ENCODE measurements at places on chromosomes 13 and 19.

DNA sequence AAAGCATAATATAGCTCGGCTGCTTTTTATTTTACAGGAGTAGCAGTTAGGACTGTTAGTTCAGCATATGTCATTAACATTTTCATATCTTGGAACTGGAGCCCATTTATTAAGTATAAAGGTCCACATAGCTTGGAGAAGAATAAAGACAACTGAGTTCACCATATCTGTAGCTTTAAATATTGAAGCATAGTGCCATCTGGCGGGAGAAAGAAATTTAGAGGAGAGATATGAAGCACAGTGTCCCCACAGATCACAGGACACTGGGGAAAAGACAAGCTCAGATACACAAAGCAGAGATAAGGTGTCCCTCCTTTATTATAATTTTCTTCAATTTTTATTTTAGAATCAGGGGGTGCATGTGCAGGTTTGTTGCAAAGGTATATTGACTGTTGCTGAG, 104.7 kb upstream of the FREM2 start:
- DNase-seq = no peak

GRCh38 chr13:30880856-30881155, 25.3 kb upstream of the MEDAG start:
- DNase-seq = no peak

DNA sequence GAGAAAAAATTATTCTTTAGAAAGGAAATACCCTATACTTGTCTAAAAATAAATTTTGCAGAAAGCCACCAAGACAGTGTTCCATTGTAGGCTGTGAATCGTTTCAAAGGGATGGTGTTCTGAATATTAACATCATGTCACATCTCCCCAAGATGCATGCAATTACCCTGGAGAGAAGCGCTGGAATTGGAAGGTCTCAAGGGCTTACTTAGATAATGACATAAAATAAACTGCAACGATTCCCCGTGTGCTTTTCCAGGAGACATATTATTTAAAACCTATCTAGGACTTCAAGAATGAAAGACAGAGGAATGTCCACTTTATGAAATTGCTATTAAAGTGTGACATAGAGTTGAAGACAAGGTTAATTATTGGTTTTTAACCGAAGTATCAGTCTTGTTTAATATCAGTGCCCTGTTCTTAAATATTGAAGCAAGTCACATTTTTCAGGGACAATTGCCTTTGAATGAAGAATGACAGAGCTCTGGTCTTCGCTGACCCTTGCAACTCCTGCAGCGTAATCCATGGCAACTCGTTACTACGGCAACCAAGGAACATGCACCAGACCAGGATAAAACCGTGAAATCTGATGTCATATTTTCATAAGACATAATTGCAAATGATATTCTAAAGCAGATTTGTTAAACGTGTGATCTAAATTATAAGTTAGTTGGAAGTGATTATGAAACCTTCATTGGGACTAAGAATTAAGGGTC, 91.7 kb downstream of the EFNB2 start:
- no peak for DNase-seq

DNA sequence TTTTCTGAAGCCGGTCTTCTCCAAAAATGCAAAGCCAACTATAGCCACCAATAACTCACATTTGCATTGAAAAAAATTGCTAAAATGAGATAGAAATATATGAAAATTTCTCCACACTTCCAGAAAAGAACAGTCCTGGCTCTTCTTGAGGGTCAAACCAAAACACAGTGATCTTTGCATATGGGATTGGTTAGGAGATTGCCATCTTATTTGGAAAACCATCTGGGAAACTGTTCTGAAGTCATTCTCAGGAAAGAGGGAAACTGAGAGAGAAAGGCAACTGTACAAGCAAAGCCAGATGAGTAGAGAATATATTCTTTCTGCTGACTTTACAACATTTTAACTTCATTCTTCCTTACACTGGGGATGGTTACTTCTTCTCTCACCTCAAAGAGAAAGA, 54.6 kb downstream of the HSPH1 start:
- DNase-seq = no peak

DNA sequence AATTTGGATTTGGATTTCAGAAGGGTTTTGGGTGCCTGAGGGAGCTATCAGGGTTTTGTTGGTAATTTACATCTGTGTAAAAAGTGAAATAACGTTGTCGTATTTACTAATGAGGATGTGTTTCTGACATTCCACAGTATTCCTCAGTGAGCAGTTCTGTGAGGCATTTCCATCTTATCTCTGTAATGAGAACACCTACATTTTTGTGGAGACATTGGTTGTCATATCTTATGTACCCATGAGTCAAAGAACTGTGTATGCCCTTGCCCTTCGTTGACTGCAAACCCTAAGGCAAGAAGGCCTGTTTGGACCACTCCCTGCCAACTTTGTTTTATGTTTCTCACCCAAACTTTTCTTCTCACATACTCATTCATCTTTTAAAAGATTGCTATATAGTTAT, 14.2 kb upstream of the IL17D start:
- DNase-seq = no peak

DNA sequence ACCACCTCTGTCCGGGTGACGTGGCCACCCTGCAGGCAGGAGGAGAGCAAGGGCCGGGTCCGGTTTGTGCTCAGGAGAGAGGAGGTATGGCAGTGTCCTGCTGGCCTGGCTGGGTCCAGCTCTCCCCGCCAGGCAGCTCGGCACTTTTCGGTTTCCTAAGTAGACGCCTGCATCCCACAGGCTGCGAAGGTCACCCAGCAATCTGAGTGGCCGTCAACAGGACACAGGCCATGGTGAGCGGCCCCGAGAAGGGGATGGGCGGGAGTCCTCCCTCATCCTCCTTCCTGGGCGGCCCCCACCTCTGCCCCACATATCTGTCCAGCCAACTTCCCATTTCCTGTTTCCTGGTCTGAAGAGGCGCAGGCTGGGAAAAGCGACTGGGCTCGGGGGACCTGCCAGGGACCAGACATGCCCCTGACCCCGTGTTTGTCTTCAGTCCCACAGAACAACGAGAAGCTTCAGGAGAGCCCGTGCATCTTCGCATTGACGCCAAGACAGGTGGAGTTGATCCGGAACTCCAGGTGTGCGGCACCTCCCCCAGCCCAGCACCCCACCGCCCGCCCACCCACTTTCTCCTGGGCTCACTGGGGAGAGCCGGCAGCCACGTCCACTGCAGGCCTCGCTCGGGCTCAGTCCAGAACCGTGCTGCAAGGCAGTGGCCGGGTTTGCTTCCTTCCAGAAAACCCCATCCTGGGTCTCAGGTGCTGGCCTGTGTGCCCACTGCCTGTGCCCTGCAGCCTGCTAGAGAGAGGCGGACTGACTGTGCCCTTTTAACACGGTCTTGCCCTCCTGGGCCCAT, 16.3 kb downstream of the PIAS4 start:
- DNase-seq = no peak

DNA sequence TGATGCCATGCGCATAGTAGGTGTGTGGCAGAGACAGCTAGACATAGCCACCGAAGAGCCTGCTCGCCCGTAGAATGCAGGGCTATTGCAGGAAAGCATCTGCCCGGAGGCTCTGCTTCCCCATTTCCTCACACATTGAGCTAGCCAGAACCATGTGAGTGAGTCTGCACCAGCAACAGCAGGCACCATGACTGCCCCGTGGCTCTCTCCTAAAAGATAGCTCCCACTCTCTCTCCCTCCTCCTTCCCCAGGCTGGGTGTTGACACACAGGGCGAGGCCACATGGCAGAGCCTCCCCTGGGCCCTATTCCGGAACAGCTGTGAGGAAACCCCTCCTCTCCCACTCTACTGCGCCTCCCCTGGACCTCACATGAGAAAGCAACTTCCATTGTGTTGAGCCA, 52.3 kb upstream of the ATP12A start:
- no peak for DNase-seq

DNA sequence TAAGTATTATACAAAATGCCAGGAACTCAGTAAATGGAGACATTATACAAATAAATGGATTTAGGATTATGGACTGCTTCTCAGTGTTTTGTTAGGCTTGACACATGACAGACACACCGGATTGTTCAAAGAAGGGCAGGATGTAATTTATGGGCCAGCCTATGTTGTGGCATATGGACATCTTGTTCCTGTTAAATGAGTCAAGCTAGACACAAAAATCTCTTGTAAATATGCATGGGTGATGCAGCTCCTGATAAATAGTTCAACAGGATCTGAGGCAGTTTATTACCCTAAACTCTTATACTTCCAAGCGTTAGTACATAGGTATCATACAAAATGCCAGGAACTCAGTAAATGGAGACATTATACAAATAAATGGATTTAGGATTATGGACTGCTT, 502.3 kb downstream of the TBC1D4 start:
- DNase-seq = no peak

- no peak for DNase-seq
Observed at GRCh38 chr13:52004511-52005170, 6.6 kb downstream of the ATP7B start.

GRCh38 chr13:114200399-114200911, 21.4 kb downstream of the CFAP97D2 start:
- DNase-seq = no peak

DNA sequence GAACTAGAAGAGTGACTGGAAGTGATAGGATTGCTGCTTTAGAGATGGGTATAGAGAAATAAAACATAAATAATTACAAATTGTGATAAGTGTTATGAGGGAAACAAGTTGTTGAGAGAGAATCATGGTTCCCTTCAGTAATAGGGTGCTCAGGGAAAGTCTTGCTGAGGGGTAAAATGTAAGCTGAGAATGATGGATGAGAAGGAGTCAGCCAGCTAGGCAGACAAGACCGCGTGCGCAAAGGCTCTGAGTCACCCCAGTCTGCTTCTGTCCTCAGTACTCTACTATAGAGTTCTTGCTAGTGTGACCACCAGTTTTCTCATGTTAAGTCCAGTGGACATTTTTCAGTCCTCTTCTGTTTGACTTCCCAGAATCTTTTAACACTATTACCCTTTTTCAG, 39.5 kb downstream of the PCCA start:
- no peak for DNase-seq

DNA sequence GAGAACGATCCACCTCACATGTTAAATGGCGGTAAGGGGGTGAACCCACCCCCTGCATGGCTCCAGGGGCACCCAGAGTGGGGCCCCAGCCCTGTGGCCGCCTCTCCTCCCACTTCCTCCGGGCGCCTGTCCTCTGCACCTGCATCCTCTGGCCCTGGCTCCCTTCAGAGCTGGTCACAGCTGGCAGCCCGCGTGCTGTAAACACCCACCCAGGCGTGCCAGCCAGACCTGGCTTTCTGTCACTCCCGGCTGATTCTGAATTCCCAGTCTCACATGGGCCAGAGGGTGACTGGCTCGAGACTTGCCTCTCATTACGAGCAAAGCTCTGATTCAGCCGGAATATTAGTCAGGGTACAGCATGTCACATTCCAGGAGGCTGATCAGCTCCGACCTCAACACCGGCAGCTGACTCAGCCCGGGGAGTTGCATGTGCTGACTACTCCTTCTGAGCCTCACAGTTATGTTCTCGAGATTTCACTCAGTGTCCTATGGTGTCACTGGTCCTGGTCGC, 75.1 kb downstream of the GNG7 start:
- DNase-seq = peak; percentile 55

DNA sequence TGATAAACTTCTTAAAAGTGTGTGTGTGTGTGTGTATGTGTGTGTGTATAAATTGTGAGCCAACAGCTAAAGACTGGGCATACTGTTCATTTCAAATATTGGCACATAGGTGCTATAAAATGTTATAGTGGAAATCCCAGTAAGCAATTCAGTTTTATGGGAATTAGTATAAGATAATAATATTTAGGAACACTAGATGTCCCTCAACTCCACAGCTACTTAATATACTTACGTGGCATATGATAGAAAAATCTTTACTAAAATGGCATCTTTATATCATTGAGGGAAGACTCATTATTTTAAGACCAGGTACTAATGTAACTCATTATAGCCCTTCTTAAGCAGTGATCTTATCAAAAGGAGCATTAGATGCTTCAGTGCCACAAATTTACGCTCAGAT, 266.2 kb downstream of the MAB21L1 start:
- no peak for DNase-seq

DNA sequence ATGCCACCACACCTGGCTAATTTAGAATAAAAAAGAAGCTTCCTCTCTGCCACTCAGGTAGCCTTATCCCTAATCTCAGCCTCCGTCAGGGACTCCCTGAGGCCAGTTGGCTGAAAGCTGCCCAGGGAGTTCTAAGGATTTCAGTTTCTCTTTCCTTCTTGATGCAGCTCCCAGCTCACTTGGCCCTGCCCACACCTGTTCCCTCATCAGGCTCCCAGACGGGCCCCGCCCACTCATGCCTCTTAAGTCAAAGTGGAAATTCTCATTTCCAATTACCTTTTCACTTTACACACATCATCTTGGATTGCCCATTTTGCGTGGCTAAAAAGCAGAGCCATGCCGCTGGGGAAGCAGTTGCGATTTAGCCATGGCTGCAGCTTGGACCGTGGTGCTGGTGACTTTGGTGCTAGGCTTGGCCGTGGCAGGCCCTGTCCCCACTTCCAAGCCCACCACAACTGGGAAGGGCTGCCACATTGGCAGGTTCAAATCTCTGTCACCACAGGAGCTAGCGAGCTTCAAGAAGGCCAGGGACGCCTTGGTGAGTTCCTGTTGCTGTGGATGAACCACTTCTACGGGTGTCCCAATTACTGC, at the start of gene IFNL1:
IFNL1 (plus strand) TSS at position 353 of the 591 bp plus-strand sequence; CDS start at position 368, 15 bp downstream.
- no peak for DNase-seq

GRCh38 chr19:52991484-52991883, 22.2 kb upstream of the ERVV-1 start:
- no peak for DNase-seq

DNA sequence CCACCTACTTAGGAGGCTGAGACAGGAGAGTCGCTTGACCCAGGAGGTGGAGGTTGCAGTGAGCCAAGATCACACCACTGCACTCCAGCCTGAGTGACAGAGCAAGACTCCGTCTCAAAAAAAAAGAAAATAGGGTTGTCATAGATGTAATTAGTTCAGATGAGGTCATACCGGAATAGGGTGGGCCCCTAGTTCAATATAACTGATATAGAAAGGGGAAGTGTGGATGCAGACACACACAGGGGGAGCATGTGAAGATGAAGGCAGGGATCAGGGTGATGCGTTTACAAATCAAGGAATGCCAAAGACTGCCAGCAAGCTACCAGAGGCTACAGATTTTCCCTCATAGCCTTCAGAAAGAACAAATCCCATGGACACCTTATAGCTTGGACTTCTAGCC, 24.3 kb upstream of the EEF1AKMT1 start:
- no peak for DNase-seq

- no peak for DNase-seq
Observed at GRCh38 chr13:98397221-98397620, 179.7 kb downstream of the STK24 start.

DNA sequence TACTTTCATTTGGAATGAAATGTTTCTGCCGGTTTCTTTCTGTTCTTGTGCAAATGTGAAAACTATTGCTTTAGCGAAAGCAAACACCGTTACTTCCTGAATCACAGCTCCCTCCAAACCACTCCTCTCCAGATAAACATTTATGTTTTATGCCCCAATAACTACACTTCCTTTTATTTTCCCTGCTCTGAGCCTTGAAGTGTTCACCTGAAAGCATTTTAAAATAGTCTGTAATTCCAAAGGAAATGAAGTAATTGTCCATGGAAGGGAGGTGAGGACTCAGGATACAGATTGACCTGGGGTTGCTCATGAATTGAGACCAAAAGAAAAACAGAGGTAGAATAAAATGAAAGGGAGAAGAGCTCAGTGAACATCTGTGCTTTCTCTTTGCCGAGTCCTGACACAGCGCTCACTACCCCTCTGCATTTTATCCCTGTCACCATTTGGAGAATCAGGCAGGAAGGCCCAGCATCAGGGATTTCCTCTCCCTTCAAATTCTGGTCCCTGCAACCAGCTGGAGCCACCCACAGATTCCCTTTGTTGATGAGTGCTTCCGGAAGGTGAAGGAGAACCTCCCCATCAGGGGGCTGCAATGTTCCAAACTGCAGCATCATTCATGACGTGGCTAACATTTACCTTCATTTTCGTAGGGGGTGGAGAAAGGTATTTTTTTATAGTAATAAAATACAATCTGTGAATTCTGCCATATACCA, 171.9 kb downstream of the ITGBL1 start:
- DNase-seq = no peak
